GM13977 (cell line): ENCODE measurements at places on chromosomes 11 and 22.

- DNase-seq, result no peak
These were observed 80.1 kb downstream of the CDKN1C start for GRCh38 chr11:2805388-2806056.

DNA sequence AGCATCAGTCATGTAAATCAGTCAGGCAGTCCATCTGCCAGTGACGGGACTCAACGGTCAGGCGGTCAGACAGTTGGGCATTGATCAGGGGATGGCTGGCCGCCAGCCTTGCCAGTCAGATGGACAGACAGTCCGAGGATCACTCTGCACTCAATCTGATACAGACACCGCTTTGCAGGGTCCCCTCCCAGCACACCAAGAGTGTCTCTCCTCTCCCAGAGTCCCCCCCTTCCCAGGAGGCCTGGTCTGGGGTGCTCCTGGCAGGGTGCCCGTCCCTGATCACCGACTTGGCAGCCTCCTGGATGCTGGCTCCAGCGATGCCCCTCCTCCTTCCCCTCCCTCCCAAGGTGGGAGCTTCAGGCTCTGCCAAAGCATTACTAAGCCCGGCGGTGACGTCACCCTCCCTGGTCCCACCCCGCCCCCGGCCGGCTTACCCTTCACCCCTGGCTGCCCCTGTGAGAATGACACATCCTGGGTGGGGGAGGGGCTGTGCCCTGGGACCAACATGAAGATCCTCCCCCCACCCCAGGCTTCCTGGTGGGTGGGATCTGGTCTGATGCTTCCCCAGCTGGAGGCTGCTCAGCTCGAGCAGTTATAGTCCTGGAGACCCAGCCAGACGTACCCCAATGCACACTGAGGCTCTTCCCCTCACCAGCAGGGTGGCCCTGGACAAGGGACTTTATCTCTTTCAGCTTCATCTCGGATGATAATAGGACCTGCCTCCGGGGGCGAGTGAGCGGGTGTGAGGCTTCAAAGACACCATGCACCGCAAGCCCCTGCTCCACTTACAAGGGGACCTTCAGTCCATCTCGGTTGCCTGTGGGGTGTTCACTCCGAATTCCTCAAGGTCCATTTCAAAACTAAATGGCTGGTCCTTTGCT is 69.2 kb downstream of the CD82 start:
- no peak for DNase-seq

DNA sequence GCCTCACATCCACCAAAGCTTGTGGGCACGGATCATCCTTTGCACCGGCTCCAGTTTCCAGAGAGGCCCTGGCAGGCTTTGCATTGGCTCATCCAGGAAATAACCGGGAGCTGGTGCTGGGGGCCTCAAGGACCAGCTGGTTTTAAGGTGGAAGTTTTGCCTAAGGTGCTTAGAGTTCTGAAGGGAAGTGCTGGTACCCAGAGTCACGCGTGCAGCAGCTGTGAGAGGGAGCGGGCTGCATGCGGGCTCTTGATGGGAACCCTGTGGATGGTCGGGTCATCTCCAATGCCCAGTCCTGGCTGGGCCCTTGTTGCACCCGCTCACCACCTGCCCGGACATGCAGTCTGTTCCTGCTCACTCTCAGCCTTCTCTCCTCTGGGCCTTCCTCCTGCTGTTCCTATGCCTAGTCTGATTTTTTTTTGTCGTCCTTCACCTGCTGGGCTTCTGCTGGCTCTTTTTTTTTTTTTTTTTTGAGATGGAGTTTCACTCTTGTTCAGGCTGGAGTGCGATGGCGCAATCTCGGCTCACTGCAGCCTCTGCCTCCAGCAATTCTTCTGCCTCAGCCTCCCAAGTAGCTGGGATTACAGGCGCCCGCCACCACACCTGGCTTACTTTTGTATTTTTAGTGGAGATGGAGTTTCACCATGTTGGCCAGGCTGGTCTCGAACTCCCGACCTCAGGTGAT is 24.0 kb upstream of the PRR5 start:
- DNase-seq, result no peak

GRCh38 chr11:10457901-10458300 is 2.8 kb downstream of the AMPD3 start:
- no peak for DNase-seq

DNA sequence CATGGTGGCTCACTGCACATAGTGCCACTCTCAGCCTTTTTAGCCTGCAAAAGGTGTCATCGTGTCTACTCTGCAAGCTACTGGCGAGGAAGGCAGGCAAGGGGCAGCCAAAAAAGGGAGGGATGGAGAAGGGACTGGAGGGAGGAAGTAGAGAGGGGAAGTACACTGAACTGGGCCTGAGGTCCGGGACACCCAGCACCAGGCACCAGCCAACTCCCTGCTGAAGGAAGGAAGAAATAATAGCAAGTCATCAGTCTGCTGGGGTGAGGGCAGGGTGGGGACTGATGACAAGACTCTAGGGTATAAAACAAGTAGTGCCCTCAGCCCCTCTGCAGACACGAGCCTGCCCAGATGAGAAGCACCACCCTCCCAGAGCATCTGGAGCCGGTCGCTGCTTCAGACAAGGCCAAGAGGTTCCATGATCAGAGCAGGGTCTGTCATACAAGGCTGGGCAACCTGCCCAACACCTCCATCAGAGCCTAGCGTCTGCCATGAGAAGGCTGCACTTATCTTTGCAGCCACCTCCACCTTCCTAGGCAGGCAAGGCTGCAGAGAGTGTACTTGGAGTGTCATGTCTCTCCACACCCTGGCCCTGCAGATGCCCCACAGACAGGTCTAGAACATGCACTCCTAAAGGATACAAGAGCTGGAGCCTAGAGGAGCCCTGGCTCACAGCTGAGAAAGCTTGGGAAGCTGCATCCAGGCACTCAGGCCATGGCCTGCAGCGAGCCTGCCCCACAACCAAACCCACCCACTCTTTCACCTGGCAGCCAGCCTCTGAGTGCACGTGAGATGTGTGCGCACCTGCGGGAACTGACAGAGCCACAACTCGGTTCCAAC is 9.0 kb upstream of the COMT start:
- DNase-seq, result no peak

DNA sequence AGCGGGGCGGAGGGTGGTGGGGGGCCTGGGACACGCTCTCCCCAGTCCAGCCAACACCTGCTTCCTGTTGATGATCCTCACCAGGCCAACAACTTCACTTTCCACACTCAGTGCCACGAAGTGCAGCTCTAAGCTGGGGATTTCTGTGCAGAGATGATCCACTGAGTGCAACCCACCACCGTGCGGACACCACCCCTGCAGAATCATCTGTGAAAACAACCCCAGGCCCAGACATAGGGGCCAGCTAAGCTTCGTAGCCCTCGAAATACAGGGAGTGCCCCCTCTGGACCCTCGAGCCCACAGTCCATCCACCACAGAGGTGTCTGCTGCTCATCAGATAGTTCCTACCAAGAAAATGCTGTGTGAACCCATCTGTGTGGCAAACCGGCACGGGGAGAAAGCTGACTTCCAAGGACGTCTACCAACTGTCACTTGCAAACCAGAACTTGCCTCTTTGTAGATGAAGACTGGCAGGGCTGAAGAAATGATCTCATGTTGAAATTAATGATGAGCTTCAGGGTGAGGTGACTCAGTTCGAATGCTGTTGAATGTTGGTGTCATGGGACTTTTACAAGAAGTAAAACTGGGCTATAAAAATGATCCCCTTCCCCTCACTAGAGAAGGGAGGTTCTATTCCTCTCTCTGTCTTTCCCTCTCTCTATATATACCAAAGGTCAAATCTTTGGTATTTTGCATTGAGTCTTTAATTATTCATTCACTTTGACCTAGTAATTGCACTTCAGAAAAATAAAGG is 73.4 kb downstream of the MYEOV start:
- DNase-seq, result no peak

GRCh38 chr11:14308897-14309387 is 50.0 kb downstream of the RRAS2 start:
- no peak for DNase-seq

DNA sequence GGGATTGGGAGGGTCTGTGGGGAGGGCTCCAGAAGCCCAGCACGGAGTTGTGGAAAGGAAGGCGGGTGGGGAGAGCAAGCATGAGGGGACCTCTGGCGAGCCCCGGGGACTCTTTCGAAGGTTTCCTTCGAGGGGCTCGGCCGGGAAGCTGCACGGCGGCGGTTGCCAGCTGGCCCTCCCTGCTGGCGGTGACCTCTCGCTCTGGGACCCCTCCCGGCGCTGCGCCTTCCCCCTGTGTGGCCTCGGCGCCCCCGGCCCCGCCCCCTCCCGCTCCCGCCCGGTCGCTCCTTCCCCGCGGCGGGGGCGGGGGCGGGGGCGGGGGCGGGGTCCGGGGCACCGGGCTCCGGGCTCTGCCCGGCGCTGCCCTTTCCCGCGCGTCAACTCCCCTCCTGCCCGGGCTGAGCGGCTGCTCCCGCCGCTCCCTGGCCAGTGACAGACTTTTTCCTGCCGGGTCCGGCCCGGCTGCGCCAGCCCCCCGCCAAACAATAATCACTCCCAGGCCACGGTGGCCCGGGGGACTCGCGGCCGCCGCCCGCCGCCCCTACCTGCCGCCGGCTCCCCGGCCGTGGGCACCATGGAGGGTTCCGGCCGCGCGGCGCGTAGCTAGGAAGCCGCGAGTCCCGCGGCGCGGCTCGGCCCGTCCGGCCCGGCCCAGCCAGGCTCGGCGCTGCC is 941 bp downstream of the CLCF1 start:
- DNase-seq, result no peak

DNA sequence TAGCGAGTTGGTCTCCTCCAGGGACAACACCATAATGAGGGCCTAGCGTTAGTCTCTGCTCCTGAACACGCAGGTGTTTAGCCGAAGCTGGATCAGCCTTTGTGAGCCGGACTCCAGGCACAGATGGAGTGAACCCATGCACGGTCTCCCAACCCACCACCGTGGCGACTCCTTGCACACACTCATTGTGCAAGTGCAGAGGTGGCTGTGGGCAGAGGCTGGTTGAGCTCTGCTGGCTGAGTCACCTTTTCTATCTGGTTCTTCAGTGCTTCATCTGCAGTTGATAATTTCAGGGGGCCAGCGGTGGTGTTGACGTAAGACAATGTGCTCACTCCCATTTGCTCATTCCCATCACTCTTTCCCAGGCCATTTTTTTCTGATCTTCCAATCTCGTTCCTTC is 72.1 kb upstream of the SLC22A12 start:
- DNase-seq, result no peak

DNA sequence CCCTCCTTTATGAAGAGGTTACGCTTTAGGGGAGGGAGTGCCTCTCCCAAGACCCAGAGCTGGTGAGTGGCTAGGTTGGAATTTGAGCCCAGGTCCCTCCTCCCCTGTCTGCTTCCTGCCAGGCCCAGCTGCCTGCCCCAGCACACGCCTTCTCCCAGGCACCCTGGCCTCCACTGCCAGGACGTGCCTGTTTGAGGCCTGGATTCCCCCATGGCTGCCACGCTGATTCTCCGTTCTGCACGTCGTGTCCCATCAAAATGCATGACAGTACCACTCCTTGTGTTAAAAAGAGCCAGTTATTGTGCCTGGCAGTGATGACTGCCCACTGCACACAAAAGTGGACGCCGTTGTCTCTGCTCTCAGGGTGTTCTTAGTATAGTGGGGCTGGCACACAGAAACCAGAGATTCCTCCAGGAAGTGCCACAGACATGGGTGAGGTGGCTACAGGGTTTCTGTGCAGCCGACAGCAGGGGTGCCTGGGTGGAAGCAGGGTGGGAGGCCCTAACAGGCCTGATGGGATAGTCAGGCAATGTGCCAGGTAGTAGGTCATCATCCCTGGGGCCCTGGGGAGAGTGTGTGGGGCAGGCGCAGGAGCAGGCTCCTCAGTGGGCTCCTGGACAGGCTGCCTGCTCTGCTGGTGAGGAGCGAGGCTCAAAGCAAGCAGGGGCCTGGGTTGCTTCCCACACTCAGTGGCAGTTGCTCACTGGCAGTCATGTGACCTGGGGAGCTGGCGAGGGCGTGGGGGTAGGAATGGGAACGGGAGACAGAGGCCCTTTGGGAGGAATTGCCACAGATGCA is 24.2 kb downstream of the MED15 start:
- DNase-seq, result no peak

GRCh38 chr22:37672920-37673455 is 2.4 kb upstream of the LGALS1 start:
- no peak for DNase-seq
